NCI-H146 (cell line): ENCODE measurements at places on chromosomes 5 and 9.

- DNase-seq = no peak
These were observed 570.8 kb upstream of the TLE4 start for GRCh38 chr9:79001012-79001411.

DNA sequence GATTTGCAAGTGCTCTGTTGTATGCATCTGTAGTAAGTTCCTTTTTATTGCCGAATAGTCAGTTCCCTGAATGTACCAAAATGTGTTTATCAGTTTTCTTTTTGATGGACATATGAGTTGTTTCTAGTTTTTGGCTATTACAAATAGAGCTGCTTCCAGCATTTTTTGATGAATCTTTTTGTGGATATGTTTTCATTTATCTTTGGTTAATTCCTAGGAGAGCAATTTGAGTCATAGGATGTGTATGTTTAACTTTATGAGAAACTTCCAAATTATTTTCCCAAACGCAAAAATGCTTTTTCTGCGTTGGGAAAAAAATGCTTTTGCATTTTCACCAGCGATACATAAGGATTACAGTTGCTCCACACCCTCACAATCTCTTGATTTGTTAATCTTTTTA lies 287.7 kb downstream of the FER start:
- no peak for DNase-seq

DNA sequence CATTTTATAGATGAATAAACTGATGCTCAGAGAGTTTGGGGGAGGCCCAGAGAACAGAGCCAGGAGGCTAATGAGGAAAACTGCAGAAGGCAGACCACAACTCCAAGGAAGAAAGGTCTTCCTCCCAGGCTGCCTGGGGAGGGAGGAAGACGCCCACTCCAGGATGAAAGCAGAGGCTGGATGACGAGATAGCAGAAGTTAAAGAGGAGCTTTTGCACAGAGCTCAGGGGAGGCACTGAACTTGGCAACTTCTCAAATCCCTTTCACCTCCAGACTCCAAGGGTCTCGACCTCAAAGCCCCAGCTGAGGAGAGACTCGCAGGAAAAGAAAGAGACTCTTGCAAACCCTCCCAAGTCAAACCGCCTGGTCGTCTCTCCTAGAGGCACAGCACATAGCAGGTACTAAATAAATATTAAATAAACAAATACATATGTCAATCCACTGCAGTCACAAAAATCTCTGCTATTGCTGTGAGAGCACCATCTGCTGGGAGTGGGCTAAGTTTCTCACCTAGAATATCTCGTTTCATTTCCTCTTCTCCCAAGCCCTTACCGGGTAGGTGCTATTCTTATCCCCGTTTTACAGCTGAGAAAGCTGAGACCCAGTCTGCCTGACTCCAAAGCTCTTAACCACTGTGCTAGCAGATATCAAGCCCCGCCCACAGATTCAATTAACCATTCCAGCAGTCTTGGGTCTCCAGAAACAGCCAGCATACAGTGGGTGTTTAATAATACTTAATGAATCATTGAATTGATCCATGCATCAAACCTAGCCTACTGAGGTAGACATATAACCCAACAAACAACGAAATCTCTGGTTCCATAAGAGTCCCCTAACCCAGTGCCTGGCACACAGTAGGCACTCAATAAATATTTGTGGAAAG lies 97.8 kb upstream of the HAND1 start:
- no peak for DNase-seq

- DNase-seq = no peak
These were observed 54.3 kb upstream of the TNFSF15 start for GRCh38 chr9:114860187-114860586.

- no peak for DNase-seq
These were observed 2015.1 kb upstream of the C9orf72 start for GRCh38 chr9:29588361-29588760.

- no peak for DNase-seq
These were observed 302.1 kb downstream of the NR2F1-AS1 start for GRCh38 chr5:93278896-93279295.

GRCh38 chr9:4553951-4554381 lies 63.7 kb downstream of the SLC1A1 start:
- DNase-seq = no peak

DNA sequence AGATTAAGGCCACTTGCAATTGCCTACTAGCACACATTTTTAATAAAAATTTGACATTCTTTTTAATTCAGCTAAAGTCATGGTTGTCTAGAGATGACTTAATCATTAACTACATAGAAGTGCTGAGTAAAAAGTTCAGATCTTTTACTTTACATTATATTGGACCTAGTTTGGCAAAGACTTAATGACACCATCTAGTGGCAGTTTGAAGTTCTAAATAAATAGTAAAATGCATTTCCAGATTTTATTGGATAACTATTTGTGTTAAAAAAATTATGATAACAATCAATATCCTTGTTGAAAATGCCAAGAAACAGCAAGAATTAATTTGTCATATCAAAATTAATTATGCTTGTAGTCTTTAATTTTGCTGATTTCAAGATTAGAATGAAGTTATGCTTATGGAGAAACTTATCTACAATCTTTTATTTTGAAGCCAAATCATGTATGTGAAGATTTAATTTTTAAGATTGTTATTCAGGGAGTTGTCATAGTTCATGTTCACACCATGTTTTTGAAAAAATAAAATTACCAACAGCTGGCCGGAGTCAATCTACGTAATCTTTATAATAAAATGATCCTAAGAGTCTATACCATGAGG lies 69.6 kb upstream of the PJA2 start:
- no peak for DNase-seq

DNA sequence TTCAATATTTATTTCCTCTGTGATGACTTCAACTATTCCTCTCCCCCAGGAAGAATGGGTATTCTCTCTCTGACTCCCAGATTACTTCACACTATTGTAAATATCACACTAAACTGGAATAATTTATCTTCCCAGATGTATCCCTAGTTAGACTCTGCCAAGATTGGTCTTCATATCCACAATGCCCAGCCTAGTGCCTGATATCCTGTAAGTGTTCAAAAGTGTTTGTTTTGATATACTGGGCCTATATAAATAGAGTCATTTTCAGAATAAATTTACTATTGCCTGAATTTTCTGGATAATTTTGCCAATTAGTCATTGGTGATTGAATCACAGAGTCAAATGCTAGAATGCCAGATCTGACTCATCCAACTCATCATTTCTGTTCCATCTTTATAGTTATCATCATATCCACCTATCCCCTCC lies 143.7 kb upstream of the TNC start:
- no peak for DNase-seq

DNA sequence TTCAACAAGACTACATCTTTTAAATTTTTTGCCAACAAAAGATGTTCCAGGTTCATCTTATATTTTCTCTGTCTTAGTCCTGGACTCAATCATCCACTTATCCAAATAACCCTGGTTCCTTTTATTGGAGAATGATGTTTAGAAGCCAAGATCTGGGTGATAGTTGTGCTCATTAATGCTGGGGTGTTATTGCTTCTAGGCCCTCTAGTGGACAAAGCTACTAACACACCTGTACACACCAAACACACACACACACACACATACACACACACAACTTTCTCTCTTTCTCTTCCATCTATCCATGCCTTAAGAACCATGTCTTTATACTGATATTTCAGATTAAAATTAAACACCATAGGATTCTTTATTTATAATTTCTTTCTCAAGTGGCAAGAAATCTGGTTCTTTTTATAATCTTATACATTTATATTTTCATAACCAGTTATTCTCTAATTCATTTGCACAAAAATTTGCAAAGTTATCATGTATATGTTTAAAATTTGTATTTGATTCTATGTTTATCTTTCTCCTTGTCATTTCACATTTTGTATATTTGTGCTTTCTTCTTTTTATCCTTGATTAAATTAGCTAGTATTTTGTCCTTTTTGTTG lies 179.1 kb upstream of the SMIM23 start:
- no peak for DNase-seq
